ENCODE measurements at places on chromosomes 3 and 15. TPM values are rescaled to one million over a fixed set of nuclear protein-coding genes. Genes with fewer than 3 reads are reported as not detected.

GRAMD2A gene
- 7.0 TPM for polyA plus RNA-seq

MEIS2 gene
- 167 TPM for polyA plus RNA-seq

MAGEL2 gene
- 4.2 TPM for polyA plus RNA-seq

ARPP19 gene
- polyA plus RNA-seq = 146 TPM

CEP19 gene
- polyA plus RNA-seq = 4.4 TPM

SLC25A38 gene
- 34.8 TPM for polyA plus RNA-seq

LINGO1 gene
- 20.8 TPM for polyA plus RNA-seq

LDHAL6B gene
- polyA plus RNA-seq = 0.17 TPM

SLCO2A1 gene
- polyA plus RNA-seq = 16.9 TPM

- no peak for DNase-seq
Measured at GRCh38 chr3:125075738-125076137, 19.9 kb upstream of the HEG1 start.

DNA sequence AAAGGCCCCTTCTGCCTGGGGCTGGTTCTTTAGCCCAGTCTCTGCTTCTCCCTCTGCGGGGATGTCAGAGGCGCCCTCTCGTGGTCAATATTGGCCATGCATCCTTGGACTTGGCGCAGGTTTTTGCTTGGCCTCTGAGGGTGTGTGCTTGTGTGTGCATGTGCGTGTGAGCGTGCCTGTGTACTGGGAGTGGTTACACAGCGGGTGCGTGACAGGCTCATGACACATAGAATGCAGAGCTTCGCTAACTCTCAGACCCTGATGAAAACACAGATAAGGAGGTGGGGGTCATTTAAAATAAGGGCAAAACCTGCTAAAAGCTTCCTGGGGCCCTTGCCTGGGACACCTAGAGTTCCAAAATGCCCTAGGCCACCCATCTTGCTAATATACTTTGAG, 160.9 kb downstream of the SMAD6 start:
- peak; percentile 71 for DNase-seq

GRCh38 chr3:175940243-175940642, 1081.1 kb downstream of the NAALADL2 start:
- no peak for DNase-seq

DNA sequence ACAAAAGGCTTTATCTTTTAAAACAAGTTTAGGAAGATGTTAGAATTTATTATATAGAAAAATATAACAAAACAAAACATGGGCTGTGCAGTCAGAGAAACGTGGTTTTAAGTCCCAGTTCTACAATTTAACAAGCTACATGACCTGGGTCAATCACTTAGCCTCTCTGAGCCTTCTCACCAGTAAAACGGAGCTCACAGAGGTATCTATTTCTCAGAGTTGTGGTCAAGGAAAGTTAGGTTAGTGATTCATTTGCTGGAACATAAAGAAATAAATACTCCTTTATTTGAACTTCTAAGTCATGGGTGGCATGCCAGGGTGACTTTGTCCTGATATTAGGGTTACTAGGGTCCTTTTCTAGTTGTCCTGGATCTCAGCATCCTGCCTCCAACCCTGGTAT, 10.8 kb upstream of the CCDC174 start:
- DNase-seq = no peak

DNA sequence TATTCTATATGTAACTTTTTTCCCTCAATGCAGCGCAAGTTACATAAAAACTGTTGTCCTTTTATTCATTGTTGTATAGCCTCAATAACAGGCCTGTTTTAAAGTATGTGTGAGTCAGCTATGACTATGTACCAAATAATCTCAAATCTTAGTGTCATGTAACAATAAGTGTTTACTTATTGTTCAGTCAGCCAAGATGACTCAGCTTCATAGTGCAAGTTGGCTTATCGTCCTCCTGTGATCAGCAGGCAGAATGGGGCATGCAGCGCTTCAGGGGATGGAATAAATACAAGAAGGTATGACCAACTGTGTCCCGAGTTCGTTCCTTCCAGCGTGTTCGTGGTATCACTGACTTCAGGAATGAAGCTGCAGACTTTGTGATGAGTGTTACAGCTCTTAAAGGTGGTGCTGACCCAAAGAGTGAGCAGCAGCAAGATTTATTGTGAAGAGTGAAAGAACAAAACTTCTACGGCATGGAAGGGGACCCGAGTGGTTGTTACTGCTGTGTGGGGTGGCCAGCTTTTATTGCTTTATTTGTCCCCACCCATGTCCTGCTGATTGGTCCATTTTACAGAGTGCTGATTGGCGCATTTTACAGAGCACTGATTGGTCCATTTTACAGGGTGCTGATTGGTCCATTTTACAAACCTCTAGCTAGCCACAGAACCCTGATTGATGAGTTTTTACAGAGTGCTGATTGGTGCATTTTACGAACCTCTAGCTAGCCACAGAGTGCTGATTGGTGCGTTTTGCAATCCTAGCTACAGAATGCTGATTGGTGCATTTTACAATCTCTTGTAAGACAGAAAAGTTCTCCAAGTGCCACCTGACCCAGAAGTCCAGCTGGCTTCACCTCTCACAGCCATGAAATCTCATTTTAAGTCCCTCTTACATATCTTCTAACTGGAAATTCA, 1016.0 kb downstream of the MCTP2 start:
- no peak for DNase-seq

- no peak for DNase-seq
Measured at GRCh38 chr3:58036293-58037032, 28.2 kb downstream of the FLNB start.

DNA sequence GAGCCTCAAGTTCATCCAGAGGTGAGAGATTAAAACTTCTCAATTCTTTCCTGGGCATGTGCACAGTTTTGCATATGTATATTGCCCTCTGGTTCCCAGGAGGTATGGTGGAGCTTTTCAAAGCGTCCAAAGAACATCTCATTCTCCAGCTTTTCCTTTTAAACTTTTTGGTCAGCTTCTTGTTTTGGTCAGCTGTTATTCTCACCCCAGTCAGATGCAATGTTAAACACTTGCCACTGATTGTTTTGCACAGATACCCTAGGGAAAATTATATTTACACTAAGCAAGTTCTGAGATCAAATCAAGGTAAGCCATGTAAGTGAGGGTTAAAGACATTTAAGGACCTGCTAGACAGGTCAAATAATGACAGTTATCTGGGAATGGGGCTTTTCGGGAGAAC, 261.3 kb downstream of the EDEM1 start:
- DNase-seq = no peak
